Activated naive CD8-positive, alpha-beta T cell treated with anti-CD3 and anti-CD28 coated beads for 36 hours (primary cell): ENCODE measurements at places on chromosomes 5 and 9.

DNA sequence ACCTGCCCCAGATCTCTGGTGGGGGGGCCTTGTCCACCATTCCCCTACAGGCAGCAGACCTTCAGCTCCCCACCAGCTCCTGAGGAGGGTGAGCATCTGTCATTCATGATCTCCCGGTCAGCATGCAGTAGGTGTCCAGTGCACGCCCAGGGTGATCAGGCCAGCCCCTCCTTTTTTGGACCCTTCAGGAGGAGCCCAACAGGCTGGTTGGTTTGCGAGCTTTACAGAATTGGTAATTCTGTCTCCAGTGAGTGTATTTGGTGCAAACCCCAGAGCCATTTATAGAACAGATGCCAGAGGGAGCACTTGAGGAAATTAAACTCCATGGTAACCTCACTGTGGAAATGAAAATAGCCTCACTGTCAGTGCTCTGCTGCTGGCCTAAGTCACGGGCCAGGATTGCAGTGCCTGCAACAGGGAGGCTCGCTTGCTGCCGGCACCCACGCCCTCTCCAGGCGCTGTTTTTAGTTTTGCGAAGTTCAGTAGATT is 23.4 kb downstream of the WNK2 start:
- H3K27me3 ChIP-seq: no peaks in the 10 kb centered on the region
- DNase-seq: no peak
- H3K27ac ChIP-seq: no peak overlapping the region
- no peaks in the 10 kb centered on the region for H3K36me3 ChIP-seq
- peaks cover 6% of the 10 kb centered on the region for H3K4me1 ChIP-seq
- H3K4me3 ChIP-seq: no peak overlapping the region

DNA sequence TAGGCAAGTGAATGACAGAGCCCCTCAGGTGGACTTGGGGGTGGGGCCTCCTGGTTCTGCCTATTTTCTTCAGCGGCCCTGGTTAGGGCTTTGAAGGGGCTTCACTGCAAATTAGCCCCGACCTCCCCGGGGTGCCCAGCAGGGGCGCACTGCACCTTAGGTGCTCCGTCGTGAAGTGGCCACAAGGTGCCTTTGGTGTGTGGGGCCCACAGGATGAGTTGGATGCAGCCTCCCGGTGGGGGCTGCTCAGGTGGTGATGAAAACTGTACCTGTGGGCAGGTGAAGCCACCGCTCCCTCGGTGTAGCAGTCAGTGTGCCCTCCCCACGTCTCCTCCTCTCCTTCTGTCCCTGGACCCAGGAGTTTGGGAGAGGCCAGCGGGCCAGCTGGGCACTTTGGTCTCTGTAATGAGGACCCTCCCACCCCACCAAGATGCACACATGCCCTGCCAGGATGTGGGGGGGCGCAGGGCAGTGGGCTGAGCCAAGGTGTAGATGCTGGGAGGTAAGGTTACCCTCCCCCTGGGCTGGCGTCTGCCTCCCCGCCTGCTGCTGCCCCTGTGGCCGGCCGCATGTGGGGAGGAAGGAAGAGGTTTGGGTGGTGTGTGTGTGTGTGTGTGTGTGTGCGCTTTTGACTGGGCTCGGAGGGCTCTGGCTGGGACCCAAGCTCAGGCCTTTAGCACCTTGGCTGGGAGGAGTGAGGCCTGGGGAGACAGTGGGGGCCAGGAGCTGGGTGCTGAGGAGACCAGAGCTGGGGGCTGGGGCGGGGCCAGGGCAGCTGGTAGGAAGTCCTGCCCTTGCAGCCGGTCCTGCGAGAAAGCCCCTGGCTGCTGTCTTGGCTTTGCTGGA is 55.6 kb downstream of the RXRA start:
- no peaks in the 10 kb centered on the region for H3K27me3 ChIP-seq
- H3K36me3 ChIP-seq: no peaks in the 10 kb centered on the region
- H3K27ac ChIP-seq: no peak overlapping the region
- DNase-seq: peak; percentile 57
- no peak overlapping the region for H3K4me3 ChIP-seq
- peaks cover 17% of the 10 kb centered on the region for H3K4me1 ChIP-seq

DNA sequence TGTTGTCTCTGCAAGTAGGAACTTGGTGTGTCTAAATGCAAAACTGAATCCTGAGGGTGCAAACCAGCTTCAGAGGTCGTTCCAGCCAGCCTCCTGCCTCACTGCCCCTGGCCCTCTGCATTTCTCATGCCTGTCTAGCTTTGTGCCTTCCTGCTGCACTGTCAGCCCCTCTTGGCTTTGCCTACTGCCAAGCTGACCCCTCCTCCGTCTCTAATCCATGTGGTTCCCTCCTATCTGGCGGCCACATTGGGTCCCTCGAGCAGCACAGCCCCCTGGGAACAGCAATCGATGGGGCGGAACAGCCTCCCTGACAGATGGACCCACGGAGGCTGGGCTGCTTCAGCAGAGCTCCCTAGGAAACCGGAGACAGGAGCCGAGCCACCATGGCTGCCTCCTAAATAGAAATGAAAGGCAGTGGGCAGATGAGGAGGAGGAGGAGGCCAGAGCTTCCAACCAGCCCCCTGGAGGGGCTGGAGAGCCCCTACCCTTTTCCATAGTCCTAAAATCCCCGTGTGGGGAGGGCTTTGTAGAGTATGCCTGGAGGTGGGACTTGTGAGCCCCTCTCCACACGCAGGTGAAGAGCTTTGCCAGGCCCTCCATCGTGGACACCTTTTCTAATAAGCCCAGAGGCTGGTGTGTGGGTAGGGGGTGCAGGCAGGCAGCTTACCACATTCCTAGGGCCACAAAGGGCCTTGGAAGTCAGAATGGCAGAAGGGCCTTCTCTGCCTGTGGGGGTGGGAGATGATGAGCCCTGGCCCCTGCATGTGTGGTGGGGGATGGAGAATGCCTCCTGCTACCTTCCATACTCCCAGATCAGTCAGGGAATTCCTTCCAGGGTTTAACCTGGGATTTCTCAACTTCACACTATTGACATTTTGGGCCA is 9.2 kb upstream of the CXXC5 start:
- H3K36me3 ChIP-seq: peaks cover 3% of the 10 kb centered on the region
- H3K4me3 ChIP-seq: no peak overlapping the region
- H3K27ac ChIP-seq: peak overlapping the region; percentile 61
- H3K27me3 ChIP-seq: no peaks in the 10 kb centered on the region
- H3K4me1 ChIP-seq: peaks cover 32% of the 10 kb centered on the region

DNA sequence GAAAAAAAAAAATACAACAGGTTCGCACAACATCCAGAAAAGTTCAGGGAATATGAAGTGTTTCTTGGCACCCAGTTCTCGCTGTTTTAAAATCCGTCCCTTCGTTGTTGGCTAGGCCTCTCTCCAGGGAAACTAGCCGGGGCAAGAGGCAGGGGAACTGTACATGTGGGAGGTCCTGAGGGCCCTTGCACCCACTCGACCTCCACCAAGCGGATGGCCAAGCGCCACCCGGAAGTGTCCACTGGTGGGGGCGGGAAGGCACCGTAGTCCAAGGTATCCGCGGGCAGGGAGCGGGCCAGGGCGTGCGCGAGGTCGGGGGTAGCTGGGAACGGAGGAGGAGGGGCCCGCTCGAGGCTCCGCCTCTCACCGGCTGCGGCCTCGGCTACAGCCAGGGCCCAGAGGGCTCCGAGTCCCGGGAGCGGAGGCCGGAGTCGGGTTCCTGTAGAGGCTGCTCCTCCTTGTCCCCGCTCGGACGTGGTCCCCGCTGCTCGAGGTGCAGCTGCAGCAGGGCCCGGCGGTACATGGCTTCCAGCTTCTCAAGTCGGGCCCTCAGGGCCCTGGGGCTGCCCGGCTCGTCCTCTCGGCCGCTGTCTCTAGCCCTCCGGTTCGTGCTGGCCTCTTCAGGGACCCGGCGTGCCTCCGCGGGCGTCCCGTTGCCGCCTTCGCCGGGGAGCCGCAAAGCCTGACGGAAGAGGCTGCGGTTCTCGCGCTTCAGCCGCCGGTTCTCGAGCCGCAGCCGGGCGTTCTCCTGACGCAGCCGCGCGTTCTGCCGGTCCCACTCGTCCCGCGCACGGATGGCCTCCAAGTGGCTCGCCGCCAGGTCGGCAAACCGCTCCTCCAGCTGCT is 720 bp downstream of the TUSC1 start:
- no peaks in the 10 kb centered on the region for H3K36me3 ChIP-seq
- H3K4me3 ChIP-seq: no peak overlapping the region
- H3K27ac ChIP-seq: no peak overlapping the region
- no peaks in the 10 kb centered on the region for H3K4me1 ChIP-seq
- no peak for DNase-seq

DNA sequence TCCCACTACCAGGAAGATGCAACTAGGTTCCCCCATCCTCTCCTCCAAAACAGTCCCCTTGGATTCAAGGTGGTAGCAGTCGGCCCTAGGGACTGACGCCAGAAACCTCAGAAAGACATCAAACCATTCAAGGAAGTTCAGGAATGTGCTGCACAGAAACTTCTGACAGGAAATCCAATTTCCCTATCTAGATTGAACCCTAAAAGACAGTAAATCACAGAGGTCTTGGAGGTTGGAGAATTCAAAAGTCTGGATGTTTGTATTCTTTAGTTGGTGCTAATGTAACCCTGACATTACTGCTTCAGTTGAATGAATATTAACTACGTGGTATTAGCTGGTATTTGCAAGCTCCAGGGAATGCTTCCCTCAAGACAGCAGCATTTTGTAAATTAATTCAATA is 125.3 kb downstream of the SYK start:
- no peaks in the 10 kb centered on the region for H3K4me1 ChIP-seq
- peaks cover 19% of the 10 kb centered on the region for H3K27me3 ChIP-seq
- no peak overlapping the region for H3K27ac ChIP-seq
- DNase-seq: no peak
- no peaks in the 10 kb centered on the region for H3K36me3 ChIP-seq
- no peak overlapping the region for H3K4me3 ChIP-seq

DNA sequence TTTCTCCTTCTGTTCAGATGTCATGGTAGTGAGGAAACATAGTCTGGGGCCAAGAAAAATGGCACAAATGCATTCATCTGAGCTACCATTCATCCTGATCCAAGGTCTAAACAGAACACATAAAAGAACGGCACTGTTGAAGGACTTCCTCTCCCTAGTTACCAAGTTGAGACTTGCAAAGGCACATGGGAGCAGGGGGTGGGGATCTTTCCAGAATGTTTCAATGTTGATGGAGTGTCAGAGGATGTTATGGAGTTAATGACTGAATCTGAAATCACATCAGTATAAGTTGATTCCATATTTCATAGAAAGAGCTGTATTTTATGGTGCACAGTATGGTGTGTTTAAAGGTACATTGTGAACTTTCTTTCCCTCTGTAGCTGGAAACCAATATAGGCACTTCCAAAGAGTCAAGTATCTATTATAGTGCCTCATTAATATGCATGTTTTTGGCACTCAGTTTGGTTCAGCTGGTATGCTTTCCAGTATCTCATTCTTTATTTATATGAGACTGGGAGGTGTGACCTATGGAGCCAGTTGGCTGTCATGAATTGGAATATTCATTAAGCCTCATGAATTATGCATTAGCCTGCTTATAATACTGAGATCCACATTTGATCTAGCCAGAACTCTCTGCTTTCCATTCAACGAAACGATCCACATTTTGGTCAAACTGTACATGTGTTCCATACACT is 603.0 kb downstream of the NR2F1-AS1 start:
- DNase-seq: no peak

GRCh38 chr9:69121155-69122081 is 52.7 kb upstream of the TJP2 start:
- H3K36me3 ChIP-seq: no peaks in the 10 kb centered on the region
- H3K4me3 ChIP-seq: peak overlapping the region; percentile 85
- peaks cover 13% of the 10 kb centered on the region for H3K4me1 ChIP-seq
- DNase-seq: peak; percentile 35

- H3K4me3 ChIP-seq: no peak overlapping the region
- no peak overlapping the region for H3K27ac ChIP-seq
- no peak for DNase-seq
Observed at GRCh38 chr5:107464416-107464815, 206.3 kb downstream of the EFNA5 start.

GRCh38 chr9:113876151-113876992 is at the start of gene ZNF618:
Gene ZNF618 (plus strand): TSS chr9:113876309. CDS start chr9:113876381, 72 bp downstream.
- H3K4me1 ChIP-seq: peaks cover 5% of the 10 kb centered on the region
- no peak within 1 kb of the TSS for H3K27ac ChIP-seq
- peak; percentile 40 for DNase-seq

DNA sequence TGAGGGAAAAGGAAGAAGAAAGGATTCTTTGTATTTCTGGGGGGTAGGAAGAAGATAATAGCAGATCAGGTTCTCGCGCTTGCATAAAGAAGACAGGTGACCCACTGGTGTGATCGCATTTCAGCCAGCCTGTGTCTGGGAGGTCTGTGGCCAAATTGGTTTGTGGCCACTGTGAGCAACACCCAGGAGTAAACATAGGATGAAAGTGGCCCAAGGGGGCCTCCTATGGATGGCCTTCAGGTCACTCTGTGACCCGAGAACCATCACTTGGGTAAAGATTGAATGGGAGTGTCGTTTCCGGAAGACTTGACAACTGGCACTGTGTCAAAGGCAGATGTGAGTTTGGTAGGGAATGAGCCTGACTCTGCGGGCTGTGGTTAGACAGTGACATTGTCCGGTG is 34.2 kb downstream of the RAI14 start:
- no peak overlapping the region for H3K27ac ChIP-seq
- peaks cover 17% of the 10 kb centered on the region for H3K4me1 ChIP-seq
- no peaks in the 10 kb centered on the region for H3K36me3 ChIP-seq
- DNase-seq: no peak
- no peak overlapping the region for H3K4me3 ChIP-seq
- no peaks in the 10 kb centered on the region for H3K27me3 ChIP-seq

GRCh38 chr9:106954974-106955850 is 92.2 kb downstream of the ZNF462 start:
- H3K36me3 ChIP-seq: no peaks in the 10 kb centered on the region
- no peak for DNase-seq
- no peaks in the 10 kb centered on the region for H3K4me1 ChIP-seq
- no peak overlapping the region for H3K4me3 ChIP-seq

DNA sequence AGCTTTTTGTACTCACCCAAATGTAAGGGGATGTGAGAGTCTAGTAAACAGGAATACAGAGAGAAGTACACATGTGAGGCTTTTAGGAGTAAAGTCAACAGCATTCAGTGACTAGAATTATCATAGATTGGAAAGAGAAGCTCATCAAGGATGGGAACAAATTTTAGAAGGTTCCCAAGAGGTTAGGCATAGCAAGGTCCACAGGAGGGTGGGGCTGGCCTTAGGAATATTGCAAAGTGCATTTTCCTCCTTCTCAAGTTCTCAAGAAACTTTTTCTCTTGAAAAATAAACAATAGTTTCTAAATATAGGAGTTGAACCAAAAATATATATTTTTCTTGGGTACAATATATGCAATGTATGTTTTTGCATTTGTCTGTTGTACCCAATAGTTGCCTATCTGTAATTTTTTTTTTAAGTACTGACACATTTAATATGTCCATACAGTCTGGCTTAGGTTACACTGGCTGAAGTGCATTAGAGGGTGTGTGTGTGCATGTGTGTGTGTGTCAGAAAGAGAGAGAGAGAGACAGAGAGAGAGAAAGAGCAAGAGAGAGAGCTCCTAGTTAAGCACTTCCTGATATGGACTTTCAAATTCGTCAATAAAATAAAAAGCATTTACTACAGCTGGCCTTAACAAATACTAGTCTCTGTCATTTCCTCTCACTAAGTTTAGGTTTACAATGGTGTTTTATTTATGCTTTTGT is 62.2 kb downstream of the SNX18 start:
- DNase-seq: no peak
- H3K27ac ChIP-seq: no peak overlapping the region
- H3K4me3 ChIP-seq: no peak overlapping the region
- H3K4me1 ChIP-seq: peaks cover 1% of the 10 kb centered on the region

- no peak overlapping the region for H3K4me3 ChIP-seq
- no peaks in the 10 kb centered on the region for H3K4me1 ChIP-seq
- H3K36me3 ChIP-seq: peaks cover 14% of the 10 kb centered on the region
- H3K27ac ChIP-seq: no peak overlapping the region
- no peaks in the 10 kb centered on the region for H3K27me3 ChIP-seq
- no peak for DNase-seq
Observed at GRCh38 chr5:66193419-66193818, 49.3 kb downstream of the SREK1 start.

GRCh38 chr9:95920017-95920416 is 44.5 kb downstream of the ERCC6L2 start:
- H3K36me3 ChIP-seq: peaks cover 38% of the 10 kb centered on the region
- no peak for DNase-seq
- no peak overlapping the region for H3K4me3 ChIP-seq
- H3K4me1 ChIP-seq: peaks cover 5% of the 10 kb centered on the region
